ENCODE measurements at places on chromosomes 3 and 15. TPM values are rescaled to one million over a fixed set of nuclear protein-coding genes. Genes with fewer than 3 reads are reported as not detected.

SPINK8 gene
- not detected for polyA plus RNA-seq

LRRC58 gene
- 8.5 TPM for polyA plus RNA-seq

GRCh38 chr3:107825556-107825955 lies 265.3 kb downstream of the CD47 start:
- H3K27me3 ChIP-seq = no peaks in the 10 kb centered on the region
- H3K4me1 ChIP-seq = peaks cover 7% of the 10 kb centered on the region
- no peak overlapping the region for H3K4me3 ChIP-seq
- no peak overlapping the region for H3K27ac ChIP-seq
- H3K36me3 ChIP-seq = no peaks in the 10 kb centered on the region

GRCh38 chr3:126060613-126061145 lies 23.2 kb downstream of the SLC41A3 start:
- no peaks in the 10 kb centered on the region for H3K27me3 ChIP-seq
- H3K4me1 ChIP-seq = peaks cover 40% of the 10 kb centered on the region
- H3K36me3 ChIP-seq = no peaks in the 10 kb centered on the region
- no peak overlapping the region for H3K4me3 ChIP-seq
- DNase-seq = no peak

- no peak for DNase-seq
- no peaks in the 10 kb centered on the region for H3K36me3 ChIP-seq
- H3K27ac ChIP-seq = no peak overlapping the region
- H3K4me3 ChIP-seq = no peak overlapping the region
- H3K4me1 ChIP-seq = peaks cover 3% of the 10 kb centered on the region
These were observed 32.9 kb upstream of the APOD start for GRCh38 chr3:195616681-195617080.

GRCh38 chr15:52109559-52110451 lies 2.8 kb downstream of the BCL2L10 start:
- DNase-seq = no peak
- no peaks in the 10 kb centered on the region for H3K36me3 ChIP-seq
- H3K4me3 ChIP-seq = no peak overlapping the region
- no peaks in the 10 kb centered on the region for H3K27me3 ChIP-seq
- H3K4me1 ChIP-seq = no peaks in the 10 kb centered on the region
- H3K27ac ChIP-seq = no peak overlapping the region

DNA sequence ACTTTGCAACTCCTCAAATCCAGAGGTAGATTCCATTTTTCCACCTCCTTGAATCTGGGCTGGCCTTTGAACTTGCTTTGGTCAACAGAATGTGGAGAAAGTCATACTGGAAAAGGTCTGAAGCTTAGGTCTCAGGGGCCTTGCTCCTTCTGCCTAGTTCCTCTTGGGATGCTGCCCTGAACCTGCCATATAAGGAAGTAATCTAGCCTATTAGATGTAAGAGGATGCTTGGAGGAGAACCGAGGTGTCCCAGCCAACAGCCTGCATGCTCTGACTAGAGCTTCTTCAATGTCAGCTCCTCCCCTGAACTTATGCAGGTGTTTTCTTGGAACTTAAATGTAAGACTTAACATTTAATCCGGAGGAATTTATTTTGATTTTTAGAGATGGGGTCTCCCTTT lies 2.0 kb upstream of the TMED3 start:
- H3K27ac ChIP-seq = no peak overlapping the region
- H3K36me3 ChIP-seq = no peaks in the 10 kb centered on the region
- no peak overlapping the region for H3K4me3 ChIP-seq
- H3K4me1 ChIP-seq = peaks cover 6% of the 10 kb centered on the region
- no peaks in the 10 kb centered on the region for H3K27me3 ChIP-seq
- DNase-seq = no peak

- no peaks in the 10 kb centered on the region for H3K27me3 ChIP-seq
- no peaks in the 10 kb centered on the region for H3K36me3 ChIP-seq
- no peak overlapping the region for H3K4me3 ChIP-seq
- DNase-seq = no peak
These were observed 98.5 kb downstream of the MTHFS start for GRCh38 chr15:79798311-79798710.
